Thymus (tissue), 14 donors: ENCODE measurements at places on chromosomes 12 and 14.

DNA sequence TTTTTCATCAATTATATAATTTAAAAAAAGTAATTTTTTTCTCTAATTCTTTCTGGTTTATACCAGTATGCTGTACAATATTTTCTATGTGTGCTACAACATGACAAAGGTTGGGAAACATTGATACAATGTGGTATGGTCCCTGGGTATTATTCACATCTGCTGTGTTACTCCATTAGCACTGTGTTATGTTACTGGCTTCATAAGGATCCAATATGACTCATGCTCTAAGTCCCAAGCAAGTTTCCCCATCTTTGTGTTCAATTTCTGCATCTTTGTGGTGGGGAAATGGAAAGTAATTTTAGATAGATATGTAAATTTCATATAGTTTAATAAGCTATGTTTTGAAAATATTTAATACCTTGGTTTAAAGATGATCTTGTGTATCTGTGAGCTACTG is 35.8 kb downstream of the FBXO33 start:
- DNase-seq: no peak

DNA sequence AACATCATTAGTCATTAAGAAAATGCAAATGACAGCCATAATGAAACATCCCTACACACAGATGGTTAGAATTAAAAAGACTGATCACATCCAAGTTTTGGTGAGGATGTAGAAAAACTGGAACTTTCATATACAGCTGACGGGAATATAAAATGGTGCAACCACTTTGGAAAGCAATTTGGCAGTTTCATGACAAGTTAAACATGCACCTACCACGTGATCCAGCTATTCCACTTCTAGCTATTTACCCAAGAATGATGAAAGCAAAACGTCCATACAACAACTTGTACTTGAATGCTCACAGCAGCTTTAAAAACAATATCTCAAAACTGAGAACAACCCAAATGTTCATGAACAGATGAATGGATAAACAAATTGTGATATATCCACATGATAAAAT is 77.9 kb upstream of the AVPR1A start:
- DNase-seq: no peak

- no peak for DNase-seq
Measured at GRCh38 chr14:33742166-33742565, 208.7 kb downstream of the EGLN3 start.

DNA sequence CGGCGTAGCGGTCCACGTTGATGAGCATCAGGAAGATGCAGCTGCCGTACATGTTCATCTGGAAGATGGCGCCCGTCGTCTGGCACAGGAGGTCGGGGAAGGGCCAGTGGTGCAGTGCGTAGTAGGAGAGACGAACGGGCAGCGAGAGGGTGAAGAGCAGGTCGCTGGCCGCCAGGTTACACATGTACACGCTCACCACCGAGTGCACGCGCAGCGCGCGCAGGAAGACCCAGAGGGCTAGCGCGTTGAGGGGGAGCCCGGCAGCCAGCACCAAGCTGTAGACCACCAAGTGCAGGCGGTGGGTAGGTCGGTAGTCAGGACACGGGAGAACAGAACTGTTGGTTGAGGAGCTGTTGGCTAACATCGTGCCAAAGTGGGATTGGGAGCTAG is 13.7 kb upstream of the CHD4 start:
- DNase-seq: no peak

DNA sequence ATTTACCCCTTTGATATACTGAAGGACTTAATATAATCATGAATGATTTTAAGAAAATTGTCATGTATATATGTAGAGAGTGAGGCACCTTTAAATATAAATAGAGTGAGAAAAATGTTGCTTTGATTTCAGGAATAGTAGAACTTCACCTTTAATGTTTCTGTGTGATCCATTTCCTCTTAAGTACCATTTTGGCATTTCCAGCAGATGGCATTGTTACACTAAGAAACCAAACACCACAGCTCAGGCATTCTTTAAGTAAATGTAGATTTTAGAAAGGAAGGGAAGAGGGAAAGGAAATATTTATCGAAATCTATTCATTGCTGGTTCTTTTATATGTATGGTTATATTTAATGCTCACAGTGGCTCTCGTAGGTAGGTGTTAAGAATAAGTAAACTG is 556.7 kb upstream of the FBXO33 start:
- no peak for DNase-seq

- no peak for DNase-seq
Measured at GRCh38 chr14:73105050-73105449, 31.3 kb upstream of the PSEN1 start.
